ENCODE measurements at places on chromosomes 6 and 20. TPM values are rescaled to one million over a fixed set of nuclear protein-coding genes. Genes with fewer than 3 reads are reported as not detected.

The PCMTD2 gene
- polyA plus RNA-seq, result 4.6 TPM

The KCNQ5 gene
- polyA plus RNA-seq, result 1.3 TPM

The DDX43 gene
- 0.26 TPM for polyA plus RNA-seq

The TUBB1 gene
- not detected for polyA plus RNA-seq

- DNase-seq, result no peak
These were observed 2.0 kb downstream of the FYN start for GRCh38 chr6:111871207-111871606.

GRCh38 chr6:40918040-40918651, 120.9 kb downstream of the UNC5CL start:
- no peak for DNase-seq

DNA sequence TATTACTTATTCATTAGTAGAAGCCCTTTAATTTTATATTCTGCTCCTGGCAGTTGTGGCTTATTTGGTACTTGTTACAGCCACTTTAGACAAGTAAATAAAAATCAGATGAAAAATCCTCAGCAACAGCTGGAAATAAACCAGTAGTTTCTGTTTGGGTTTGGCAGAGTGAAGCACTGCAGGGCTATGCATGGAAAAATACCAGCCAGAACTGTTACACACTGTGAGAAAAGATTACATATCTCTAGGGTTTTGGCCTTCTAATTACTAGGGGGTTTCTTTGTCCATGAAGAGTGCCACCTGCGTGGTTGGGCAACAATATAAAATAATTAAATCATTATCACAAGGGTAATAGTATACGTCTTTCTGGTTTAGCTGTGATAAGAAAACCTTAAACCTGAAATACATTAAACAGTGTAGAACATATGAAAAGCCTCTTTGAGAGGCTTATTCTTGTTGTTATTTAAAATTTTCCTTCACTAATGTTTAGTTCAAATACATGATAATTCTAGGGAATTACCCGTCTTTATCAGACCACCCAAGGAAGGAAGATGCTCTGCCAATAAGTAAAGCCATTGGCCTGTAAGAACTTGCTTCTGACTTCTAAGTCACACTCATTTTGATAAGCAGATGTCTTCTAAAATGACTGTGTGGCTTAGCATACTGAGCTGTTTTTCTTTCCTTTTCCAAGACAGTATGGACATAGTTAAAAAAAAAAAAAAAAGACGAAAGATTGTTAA, 320.0 kb upstream of the FLRT3 start:
- DNase-seq, result no peak

GRCh38 chr6:33904050-33904746, 100.4 kb upstream of the MLN start:
- DNase-seq, result no peak

- no peak for DNase-seq
These were observed 56.1 kb downstream of the SAMD5 start for GRCh38 chr6:147564556-147564955.
